ENCODE measurements at places on chromosomes 1 and 21. TPM values are rescaled to one million over a fixed set of nuclear protein-coding genes. Genes with fewer than 3 reads are reported as not detected.

Gene ZNF683
- not detected for total RNA-seq

Gene C1orf167
- total RNA-seq = not detected

Gene PGBD5
- 72.4 TPM for total RNA-seq

Gene TPTE
- not detected for total RNA-seq

Gene AMY1A
- total RNA-seq = not detected

Gene SPRR4
- not detected for total RNA-seq

GRCh38 chr21:26845066-26845758 is at the start of gene ADAMTS1:
ADAMTS1 (minus strand) TSS chr21:26845409; CDS start chr21:26844954, 455 bp downstream.
- DNase-seq = peak; percentile 83

- DNase-seq = no peak
Observed at GRCh38 chr1:203093754-203094410, 8.1 kb upstream of the MYOG start.

DNA sequence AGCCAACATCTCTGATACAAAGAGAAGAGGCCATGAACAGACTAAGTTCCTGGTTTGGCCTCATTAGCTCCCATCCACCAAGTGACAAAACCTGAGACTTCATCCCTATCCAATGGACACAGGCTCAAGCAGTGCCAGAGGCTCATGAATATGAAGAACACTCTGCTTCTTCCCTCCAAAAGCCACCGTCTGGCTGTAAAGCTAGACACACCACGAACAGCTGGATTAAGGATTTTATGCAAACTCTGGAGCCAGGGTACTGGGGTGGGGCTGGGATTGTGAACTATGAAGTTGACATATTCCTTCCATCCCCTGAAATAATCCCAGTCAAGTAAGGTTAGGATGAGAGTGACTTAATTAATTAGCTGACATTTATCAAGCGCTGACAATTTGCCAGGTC is 139.4 kb downstream of the CSMD2 start:
- DNase-seq = no peak

DNA sequence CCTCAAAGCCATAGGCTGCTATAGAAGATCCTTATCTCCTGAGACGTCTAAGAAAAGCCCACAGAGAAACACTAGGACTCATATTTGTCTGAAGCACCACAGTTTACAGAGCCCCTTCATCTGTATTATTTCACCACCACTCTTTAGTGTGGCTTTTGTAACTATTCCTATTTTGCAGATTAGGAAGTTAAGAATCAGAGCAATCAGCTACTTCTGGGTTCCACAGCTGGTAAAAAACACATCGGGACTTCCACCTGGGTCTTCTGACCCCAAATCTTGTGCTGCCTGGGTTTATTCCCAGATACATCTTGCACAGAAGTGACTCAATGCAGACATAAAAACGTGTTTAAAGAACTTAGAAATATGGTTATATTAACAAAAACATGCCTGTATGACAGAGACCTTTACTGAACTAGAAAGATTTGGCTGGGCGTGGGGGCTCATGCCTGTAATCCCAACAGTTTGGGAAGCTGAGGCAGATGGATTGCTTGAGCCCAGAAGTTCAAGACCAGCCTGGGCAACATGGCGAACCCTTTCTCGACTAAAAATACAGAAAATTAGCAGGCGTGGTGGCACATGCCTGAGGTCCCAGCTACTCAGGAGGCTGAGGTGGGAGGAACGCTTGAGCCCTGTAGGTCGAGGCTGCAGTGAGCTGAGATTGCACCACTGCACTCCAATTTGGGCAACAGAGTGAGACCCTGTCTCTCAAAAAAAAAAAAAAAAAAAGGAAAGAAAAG is 40.9 kb downstream of the ELK4 start:
- no peak for DNase-seq

GRCh38 chr1:172719694-172720138 is 60.8 kb downstream of the FASLG start:
- DNase-seq = no peak

DNA sequence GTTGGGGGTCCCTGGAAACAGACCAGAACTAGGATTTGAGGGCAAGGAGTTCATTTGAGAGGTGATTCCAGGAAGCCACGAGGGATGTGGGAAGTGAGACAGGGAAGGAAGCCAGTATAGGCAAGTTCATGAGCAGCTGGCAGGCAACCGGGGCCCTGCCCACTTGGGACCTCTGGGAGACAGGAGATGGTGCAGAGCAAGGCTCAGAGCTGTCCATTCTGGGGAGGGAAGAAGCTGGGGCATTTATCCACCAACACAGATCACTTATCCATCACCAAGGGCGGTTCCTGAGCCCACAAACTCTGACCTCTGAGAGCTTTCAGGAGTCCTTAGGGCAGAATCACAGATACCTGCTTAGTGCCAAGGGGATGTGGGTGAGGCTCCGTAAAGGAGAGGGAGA is 16.8 kb downstream of the EDN2 start:
- DNase-seq = no peak

GRCh38 chr1:53442299-53442698 is 16.9 kb upstream of the DMRTB1 start:
- no peak for DNase-seq

GRCh38 chr1:25668931-25669573 is 52.5 kb downstream of the MAN1C1 start:
- DNase-seq = no peak

DNA sequence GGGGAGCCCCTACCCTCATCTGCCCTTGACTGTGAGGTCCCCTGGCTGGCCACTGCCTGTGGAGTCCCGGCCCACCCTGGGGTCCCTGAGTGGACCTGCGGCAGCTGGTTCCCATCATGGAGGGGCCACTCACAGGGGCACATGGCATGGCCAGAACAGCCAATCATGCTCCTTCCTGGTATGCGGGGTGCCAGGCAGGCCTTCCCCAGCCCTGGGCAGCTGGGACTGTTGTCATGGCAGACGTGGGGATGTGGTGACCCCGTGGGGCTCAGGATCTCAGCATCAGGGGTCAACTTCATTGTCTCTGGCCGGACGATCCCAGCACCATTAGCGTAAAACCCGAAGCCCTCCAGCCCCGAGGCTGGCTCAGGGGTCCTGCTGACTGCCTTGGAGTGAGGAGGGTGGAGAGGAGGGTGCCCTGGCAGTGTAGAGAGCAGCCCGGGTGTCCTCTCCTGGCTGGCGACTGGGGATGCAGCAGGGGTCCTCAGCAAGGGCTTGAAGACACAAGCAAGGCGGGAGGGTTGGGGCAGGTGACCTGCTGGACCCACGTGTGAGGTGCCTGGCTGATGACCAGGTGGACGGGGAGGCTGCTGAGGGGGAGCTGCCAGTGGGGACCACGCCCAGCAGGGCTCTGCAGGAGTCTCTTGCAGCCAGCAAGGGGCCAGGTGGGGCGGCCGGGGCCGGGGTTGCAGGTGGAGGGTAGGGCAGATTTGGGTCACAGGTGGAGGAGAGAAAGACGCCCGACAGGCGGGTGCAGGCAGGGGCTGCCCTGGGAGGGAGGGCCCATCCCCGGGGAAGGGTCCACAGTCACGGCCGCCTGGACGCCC is 45.1 kb downstream of the TRIM11 start:
- DNase-seq = peak; percentile 15

DNA sequence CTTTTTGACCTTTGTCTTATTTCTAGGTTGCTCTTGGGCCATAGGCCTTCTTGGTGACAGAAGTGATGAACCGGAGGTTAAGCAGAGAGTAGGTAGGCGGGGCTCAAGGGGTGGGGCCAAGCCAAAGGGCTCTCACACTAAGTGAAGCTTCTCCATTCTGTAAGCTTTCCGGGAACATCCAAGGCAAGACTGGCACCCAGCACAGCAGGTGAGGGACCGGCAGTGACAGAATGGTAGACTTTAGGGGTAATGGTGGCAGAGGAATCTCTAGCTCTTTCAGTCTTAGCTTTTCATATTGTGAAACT is at the start of gene TNFAIP8L2:
Gene TNFAIP8L2 (plus strand): TSS at position 135 of the 305 bp plus-strand sequence. CDS start 2,049 bp downstream, outside the sequence.
- no peak for DNase-seq

GRCh38 chr1:63316598-63316983 is 5.8 kb upstream of the FOXD3 start:
- DNase-seq = no peak

GRCh38 chr1:35931446-35932157 is 697 bp downstream of the AGO3 start:
- peak; percentile 57 for DNase-seq

DNA sequence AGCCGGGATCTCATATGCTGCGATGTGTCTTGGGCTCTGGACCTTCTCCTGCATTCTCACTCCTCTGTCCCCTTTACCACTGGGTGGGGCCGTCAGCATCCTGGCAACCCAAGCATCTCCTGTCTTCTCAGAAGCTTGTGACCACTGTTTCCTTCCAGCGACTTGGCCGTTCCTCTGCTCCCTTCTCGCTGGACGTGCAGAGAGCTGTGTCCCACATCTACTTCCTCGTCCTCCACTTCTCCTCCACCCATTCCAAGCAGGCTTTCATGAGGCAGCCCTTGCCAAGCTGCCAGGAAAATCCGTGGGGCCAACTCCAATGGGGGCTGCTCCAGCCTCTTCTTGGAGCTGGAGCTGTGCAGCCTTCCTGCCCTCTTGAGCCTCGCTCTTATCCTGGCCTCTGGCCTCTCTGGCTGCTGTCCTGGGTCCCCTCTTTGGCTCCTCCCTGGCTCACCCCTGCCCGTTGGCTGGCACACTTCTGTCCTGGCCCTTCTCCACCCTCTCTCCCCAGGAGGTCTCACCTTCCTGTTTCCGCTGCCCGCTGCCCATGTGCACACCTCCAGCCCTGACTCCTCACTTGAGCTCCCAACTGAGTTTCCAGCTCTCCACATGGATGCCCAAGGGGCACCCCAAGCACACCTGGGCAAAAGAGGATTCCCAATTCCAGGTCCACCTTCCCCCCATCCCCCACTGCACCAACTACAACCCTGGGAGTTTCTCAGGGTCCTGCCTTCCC is 8.7 kb downstream of the FAM131C start:
- DNase-seq = no peak

- DNase-seq = no peak
Observed at GRCh38 chr1:22267413-22268175, 124.7 kb upstream of the WNT4 start.

DNA sequence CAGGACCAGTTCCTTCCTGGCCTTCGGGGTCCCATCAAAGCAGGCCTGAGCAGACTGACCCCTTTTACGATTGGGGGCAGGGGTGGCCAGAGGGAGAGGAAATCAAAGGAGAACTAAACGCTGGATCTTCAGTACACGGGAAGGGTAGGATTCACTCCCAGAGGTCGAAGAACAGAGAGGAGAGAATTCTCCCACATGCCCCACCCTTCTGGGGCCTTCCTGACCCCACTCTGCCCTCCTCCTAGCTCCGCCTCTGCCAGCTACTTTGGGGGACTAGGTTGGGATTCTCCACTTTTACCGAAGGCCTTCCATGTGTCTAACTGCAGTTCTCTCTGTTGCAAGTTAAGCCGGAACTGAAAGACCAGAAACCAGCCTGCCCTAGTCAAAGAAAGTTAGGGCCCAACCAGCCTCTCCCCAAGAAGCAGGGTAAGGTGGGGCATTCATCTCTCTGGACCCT is 654 bp upstream of the ARHGEF2 start:
- DNase-seq = no peak

DNA sequence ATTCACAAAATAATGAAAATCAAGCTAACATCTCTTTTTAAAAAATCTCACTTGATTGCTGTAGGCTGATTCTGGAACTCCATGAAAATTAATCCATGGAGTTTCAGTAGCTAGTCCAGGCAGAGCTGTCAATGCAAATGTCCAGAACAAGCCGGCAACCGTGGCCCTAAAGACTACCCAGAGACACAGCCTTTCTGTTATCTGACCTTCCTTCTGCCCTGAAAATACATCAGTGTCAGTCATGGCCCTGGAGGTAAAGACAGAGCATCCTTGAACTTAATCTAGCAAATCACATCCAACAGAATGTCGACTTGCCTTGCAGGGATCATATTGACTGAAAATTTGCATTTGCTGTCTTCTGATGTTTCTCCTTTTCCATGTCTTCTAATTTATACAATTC is 887.4 kb upstream of the B3GALT2 start:
- no peak for DNase-seq

GRCh38 chr1:159315381-159315780 is 13.2 kb downstream of the FCER1A start:
- DNase-seq = no peak

DNA sequence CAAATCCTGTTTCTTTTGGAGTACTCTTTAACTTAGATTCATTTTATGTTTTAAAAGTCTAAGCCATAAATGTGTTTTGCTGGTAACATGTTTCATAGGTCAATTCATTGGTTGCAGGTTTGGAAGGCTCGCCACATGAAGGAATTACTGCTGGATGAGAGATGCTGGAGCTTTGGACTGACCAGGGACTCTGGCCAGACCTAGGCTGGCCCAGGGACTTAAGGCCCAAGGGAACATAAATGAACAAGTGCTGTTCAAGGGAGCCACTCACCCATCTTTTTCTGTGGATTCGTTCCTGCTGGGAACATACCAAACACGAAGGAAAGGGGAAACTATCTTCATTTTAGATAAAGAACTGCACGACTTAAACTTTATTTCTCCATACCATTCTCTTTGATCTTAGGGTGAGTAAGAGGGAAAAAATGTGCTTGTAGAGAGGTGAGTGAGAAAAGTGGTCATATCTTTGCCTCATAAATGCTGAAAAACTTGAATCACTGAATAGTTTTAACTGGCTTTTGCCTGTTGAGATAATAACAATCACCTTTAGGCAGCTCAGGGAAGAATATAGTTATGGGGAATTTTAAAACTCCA is 15.3 kb upstream of the SHCBP1L start:
- DNase-seq = no peak

GRCh38 chr1:219726480-219727272 is 113.8 kb upstream of the ZC3H11B start:
- DNase-seq = no peak

GRCh38 chr1:184405094-184405800 is 18.4 kb downstream of the C1orf21 start:
- DNase-seq = no peak
